ENCODE measurements at places on chromosomes 1 and 21.

DNA sequence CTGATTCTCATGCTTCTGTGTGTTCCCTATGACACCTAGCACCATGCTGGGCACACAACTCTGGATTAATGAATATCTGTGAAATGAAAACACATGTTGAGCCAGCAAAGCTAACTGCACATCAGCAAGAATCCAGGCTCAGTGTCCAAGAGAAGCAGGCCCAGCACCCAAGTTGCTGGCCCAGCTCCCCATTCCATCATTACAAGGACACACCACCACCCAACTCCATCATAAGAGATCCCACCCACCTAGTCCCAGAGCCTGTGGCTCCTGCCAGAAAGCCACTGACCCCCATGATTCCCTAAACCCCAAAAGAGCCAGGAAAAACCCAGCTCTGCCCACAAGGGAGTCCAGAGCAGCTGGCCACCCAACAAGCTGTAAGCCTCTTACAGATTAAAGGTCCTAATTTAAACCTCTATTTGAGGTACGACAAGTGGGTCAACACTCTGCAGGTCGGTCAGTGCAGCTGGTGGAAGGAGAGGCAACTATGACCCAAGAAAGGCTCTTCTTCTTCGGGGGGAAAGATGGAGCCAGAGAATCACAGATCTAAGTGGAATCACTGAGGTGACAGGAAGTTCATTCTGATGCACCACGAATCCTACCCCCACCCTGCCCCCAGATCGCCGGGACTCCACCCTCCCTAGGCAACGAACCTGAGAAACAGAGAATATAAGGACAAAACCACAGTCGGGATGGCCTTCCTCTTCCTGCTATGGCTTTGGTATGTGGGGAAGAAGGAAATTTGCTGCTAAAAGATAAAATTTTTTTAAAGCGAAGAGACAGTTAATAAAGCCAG lies 58.2 kb downstream of the CD34 start:
- no peak for DNase-seq

- no peak for DNase-seq
Observed at GRCh38 chr1:1274299-1274930, 761 bp upstream of the UBE2J2 start.

DNA sequence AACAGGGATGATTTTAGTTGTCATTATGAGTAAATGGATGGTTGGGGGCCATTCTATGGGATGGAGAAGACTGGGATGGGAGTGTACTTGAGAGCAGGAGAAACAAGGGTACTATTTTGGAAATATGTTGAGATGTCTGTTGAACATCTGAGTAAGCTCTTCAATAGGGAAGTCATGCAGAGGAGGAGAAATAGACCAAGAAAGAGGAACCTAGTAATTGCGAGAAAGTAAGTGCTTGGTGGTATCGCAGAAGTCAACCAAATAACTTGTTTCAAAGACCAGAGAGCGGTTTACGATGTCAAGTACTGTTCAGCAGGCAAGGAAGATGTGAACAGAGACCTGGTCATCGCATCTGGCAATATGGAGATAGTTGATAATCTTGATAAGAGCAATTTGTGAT lies 22.4 kb upstream of the CHRM3 start:
- no peak for DNase-seq

DNA sequence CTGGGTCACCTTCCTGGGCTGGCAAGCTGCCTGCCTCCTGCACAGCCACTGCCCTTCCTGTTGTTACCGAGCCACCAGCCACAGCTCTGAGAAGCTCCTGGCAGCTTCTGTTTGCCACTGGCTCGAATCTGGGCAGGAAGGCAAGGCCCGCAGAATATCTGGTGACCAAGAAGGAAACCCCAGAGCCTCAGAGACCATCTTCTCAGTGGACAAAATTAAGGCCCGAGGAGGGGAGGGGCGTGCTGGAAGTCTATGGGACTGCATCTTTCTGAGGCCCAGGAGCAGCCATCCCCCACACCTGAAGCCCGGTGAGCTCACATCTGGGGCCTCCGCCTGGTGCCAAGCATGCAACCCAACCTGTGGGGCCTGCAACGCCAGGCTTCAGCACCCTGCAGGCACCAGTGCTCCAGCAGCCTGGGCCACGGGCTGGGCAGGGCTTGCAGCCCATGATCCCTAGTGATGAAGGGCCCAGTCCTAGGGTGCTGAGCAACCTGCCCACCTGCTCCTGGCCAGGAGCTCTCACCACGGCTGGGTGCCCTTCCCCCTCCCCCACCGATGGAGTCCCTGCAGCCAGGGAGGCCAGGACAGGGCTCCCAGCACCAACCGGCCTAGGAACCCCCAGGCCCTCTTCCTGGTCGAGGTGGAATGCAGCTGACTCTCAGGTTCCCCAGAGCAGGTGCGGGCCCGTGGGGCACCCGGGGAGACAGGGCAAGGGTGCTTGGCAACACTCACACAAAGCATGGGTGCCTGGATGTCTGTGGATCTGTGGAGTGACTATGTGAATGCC lies 879 bp downstream of the CPTP start:
- no peak for DNase-seq

GRCh38 chr1:46171871-46172270 lies 3.0 kb upstream of the TSPAN1 start:
- DNase-seq = no peak

DNA sequence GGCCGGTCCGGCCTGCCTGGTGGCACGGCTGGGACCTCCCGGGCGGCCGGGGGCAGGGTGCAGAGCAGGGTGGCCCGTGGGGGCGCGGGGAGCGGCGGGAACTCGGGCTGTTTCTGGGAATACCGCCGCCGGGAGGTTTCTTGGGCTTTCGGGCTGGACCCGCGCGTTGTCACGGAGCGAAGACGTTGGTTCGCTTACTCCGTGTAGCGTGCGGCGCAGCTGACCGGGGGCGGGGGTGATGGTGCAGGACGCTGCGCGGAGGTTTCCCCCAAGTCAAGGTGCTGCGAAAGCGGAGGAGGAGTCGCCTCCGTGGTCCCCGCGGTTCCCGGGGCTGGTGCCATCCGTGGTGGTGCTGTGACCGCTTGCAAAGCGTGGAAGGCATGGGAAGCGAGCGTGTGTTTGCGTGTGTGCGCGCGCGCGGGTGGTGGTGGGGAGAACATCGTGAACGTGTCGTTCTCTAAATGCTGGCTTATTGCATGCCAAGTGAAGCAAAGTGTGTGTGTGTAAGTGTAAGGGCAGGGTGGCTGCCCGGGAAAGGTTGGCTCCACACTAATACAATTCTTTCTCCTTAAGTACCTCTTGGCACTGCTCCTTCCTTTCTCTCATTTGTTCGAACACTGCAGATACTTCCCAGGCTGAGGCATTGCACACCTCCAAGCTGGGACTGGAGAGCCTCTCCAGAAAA lies 1.1 kb downstream of the RYR2 start:
- DNase-seq = peak; percentile 37

GRCh38 chr21:40118527-40118926 lies 251.3 kb downstream of the PCP4 start:
- DNase-seq = no peak

DNA sequence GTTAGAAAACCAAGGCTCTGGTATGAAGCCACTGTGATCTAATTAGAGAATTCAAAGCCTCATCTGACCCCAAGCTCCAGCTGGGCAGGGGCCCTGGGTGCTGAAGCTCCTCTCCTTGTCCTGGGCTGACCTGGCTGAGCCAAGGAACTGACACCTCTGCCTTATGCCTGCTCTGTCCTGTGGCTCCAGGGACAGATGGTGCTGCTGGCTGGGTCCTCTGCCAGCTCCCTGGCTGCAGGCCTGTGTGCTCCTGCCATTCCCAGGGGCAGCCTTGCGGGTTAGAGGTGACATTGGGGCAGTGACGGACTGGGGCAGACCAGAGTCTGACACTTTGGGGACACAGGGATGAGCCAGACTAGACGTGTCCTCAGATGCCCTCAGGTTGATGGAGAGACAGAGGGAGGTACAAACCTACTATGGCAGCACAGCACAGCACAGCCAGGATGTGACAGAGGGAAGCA lies 11.8 kb downstream of the ACOT11 start:
- no peak for DNase-seq

DNA sequence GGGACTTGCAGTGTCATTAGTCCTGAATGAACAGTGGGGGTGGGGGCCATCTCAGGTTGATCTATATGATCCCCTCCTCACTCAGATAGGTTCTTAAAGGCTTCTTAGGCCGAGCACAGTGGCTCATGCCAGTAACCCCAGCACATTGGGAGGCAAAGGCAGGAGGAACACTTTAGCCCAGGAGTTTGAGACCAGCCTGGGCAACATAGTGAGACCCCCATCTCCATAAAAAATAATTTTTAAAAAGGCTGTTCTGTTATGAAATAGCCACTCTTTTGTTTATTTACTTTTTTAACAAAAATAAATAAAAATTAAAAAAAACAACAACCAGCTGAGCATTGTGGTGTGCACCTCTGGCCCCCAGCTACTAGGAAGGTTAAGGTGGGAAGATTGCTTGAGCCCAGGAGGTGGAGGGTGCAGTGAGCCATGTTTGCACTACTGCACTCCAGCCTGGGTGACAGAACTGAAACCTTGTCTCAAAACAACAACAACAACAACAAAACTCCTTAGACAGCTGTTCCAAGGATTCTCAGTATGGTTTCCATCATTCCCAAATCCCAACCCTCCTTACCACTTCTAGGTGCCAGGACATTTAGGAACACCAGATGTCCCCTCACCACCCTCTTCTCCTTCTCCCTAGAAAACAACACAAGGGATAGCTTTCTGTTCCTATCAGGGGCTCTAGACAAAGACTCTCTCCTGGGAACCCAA lies 2.0 kb upstream of the TRAPPC3 start:
- DNase-seq = no peak

DNA sequence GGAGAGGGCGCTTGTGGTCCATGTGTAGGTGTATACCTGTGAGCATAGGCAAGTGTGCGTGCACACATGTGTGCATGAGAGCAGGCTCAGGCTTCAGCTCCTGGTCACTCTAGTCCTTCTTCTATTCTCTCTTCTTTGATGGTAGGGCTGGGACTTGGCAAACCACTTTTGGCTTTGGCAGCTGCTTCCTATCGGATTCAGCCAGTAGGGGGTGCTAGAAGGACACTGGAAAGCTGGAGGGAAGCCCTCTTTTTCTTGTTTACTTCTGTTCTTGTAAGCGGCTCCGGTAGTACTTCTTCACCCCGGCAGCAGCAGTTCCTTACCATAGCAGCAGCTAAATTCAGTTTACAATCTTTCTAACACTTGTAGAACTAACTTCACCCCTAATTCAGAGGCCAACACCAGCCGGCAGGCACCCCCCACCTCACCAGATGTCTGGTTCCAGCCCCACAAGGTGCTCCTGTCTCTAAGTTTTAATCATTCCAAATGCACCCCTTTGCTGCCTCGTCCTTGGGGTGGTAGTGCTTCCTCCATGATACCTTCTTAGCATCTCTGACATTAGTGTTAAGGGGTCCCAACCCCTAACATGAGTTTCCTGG lies 25.1 kb downstream of the NENF start:
- DNase-seq = no peak

GRCh38 chr1:110627764-110628163 lies 21.6 kb upstream of the KCNA2 start:
- no peak for DNase-seq

DNA sequence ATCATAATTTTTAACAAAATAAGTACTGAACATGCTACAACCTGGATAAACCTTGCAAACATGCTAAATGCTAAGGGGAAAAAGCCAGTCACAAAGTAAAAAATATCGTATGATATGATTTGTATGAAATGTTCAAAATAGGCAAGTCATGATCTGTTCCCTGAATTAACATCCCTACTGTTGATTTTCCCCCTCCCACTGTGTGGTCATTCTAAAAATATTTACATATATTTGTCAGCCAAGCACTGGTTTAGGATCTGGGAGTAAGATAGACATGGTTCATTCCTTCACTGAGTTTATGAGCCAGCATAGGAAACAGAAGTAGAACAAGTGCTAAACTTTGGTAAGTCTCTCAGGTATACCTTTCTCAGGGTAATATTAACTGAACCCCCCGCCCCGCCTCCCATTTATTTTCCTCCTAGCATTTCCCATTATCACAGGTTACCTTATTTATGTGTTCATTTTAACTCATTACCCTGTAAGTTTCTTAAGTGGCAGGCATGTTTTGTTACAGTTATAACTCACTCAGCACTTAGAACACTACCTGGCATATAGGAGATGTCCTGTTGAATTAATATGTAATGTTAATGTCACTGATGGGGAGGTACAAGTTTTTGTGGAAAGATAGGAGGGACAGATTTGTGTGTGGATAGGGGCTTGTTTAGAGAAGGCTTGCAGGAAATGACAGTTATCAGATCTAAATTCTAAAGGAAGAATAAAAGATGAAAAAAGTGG lies 12.3 kb downstream of the UQCRH start:
- no peak for DNase-seq

DNA sequence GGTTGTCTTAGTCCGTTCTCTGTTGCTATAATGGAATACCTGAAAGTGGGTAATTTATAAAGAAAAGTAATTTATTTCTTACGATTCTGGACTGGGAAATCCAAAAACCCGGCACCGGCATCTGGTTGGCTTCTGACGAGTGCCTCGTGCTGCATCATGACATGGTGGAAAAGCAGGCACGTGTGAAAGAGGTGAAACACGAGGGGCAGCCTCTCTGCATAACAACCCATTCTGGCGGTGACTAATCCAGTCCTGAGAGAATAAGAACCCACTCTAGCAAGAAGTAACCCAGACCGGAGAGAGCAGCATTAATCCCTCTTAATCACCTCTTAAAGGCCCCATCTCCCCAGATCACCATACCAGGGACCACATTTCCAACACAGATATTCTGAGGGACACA lies 2.7 kb upstream of the EDEM3 start:
- DNase-seq = no peak

DNA sequence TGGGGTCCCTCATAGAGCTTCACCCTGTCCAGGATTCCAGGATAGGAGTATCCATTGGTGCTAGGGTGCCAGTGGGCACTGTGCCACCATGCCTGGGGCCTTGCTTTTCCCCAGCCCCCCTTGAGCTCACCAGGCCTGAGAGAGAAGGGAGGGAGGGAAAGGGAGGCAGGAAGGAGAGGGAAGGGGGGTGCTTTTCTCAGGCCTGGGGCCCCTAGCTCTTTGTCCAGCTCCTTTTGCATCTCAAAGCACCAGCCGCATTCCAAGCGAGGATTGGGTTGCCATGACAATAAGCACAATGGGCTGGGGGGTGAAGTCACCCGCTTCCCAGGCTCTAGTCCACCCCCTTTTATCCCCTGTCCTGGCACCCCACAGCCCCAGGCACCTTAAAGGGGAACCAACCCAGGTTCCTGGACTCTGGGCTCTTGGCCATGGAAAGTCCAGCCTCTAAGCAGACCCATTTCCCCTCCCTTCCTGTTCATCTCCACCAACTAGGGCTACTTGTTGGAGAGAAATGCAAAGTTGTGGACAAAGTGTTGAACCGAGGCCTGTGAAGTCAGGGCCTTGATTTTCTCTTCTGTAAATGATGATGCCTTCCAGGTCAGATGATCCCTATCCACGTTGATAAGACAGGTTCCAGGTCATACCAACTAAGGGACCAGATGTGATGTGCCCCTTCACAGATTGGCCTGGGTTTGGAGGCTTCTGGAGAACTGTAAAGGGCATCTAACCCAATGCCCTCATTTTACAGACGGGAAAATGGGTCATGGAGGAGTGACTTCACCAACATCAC lies 11.4 kb downstream of the THBS3 start:
- DNase-seq = no peak

Measured in umbilical cord (tissue), 2 donors.